Activated CD4-positive, alpha-beta T cell treated with anti-CD3 and anti-CD28 coated beads for 24 hours (primary cell): ENCODE measurements at places on chromosomes 3 and 15.

- DNase-seq, result no peak
These were observed 67.0 kb upstream of the ABHD2 start for GRCh38 chr15:89021224-89021623.

DNA sequence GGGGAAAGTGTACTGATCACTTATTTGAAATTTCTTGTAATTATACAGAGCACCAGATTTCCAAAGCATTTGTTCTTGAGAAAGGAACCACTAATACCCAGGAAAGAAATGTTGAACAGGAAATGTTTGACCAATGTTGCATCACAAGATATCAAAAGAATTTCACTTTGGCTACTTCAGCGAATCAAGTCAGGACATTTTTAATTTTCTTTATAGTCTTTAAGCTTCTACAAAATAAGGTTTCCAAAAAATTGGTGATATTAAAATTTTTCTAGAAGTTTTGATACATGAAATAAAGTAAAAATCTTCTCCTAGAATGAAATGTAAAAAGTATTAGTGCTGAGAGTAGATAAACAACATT is 421.9 kb downstream of the MECOM start:
- no peak for DNase-seq

- DNase-seq, result no peak
These were observed 74.9 kb upstream of the ZBED2 start for GRCh38 chr3:111669926-111670630.

- peak; percentile 66 for DNase-seq
These were observed 1.1 kb downstream of the CELSR3 start for GRCh38 chr3:48661501-48662144.

DNA sequence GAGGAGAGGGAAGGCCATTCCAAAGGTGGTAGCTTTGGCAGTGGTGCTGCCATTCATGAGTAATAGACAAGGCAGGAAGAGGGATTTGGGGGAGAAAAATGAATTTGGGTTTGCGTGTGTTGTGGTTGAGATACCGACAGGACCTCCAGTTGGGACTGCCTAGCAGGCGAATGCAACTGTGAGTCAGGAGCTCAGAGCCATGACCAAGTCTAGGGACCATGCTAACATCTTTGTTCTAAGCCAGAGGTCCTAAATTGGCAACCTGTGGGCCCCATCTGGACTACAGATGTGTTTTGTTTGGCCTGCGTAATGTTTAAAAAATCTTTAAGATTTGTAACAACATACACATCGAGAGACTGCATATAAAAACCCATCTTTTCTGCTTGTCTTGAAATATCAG is 61.6 kb downstream of the SAMMSON start:
- DNase-seq, result no peak
